Anterior cingulate cortex (tissue), 58 donors: ENCODE measurements at places on chromosomes 12 and 14.
A peak's percentile ranks its signal among the peaks of the same experiment; 100 is the strongest.

DNA sequence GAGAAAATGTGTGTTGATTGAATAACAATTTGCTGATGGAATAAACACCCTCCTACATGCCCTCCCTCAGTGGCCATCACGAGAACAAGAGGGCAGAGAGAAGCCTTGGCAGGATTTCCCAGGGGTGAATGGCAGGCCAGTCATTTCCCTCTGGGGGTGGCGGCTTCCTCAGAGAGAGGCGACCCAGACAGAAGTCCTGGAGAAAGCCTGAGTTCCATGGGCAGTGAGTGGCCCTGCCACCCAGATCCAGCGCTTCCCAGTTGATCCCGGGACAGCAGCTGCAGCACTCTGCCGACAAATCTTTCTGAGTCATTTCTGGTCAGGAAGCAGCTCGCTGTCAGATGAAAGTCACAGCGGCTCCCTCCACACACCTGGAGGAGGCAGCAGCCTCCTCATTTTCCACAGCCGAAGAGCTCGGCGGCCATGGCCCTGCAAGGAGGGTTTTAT, 123.0 kb downstream of the SCARB1 start:
- DNase-seq, result no peak

GRCh38 chr14:86756521-86757190, 1226.7 kb downstream of the FLRT2 start:
- DNase-seq, result no peak

GRCh38 chr14:30921305-30921704, 46.9 kb downstream of the COCH start:
- no peak for DNase-seq

DNA sequence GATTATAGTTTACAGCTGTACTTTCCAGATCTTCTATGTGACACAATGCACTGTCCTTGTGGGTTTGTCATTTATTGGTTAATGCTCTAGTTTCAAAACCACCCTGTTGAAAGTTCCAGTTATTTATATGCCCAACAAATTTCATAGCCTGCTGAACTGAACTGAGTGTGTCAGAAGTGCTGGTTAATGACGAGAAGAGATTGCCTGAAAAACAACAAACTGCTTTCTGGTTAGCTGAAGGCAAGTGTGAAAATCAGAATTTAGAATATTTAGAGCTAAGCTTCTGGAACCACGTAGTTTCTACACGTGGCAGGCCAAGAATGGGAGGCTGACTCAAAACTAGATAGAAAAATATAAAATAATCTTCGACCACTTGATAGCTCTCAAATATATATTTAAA, 19.1 kb upstream of the RIN3 start:
- no peak for DNase-seq

GRCh38 chr12:49642370-49642802, 19.0 kb downstream of the PRPF40B start:
- no peak for DNase-seq

DNA sequence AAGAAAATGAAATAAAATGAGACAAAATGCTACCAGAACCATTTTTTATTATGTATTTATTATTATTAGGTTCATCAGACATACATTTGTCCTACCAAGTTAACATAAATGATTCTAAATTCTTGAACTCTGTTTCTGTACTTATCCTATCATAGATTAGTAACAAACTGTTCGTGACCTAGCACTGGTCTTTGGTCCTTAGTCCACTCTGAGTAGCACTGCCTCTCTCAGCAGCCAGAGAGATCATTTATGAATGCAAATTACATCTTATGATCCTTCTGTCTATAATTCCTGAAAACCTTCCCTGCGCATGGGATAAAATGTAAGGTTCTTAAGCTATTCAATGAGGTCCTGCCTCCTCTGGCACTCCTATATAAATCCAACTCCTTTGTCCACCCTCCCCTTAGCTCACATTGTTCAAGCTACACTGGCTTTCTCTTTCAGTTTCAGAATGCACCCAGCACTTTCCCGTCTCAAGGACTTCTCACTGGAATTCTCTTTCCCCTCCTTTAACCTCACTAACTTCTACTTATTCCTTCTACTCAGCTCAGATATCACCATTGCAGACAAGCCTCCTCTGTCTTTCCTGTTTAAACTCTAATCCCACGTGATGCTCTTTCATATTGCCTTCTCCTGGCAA, 17.1 kb downstream of the PDZRN4 start:
- DNase-seq, result no peak

GRCh38 chr12:97482143-97482693, 19.6 kb downstream of the RMST start:
- DNase-seq, result no peak

DNA sequence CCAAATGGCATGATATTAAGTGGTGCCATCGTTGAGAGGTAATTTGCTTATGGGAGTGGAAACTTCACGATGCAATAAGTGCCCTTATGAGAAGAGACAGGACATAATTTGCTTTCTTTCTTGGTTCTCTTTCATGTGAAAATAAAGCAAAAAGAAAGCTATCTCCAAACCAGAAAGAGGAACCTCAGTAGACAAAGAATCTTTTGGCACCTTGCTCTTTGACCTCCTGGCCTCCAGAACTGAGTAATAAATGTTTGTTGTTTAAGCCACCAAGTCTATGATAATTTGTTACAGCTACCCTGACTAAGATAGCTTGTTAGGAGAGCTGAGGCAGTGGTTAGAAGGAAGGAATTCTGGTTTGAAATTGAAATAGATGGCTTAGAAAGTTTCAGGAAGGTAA, 39.6 kb downstream of the CCER1 start:
- DNase-seq, result no peak

DNA sequence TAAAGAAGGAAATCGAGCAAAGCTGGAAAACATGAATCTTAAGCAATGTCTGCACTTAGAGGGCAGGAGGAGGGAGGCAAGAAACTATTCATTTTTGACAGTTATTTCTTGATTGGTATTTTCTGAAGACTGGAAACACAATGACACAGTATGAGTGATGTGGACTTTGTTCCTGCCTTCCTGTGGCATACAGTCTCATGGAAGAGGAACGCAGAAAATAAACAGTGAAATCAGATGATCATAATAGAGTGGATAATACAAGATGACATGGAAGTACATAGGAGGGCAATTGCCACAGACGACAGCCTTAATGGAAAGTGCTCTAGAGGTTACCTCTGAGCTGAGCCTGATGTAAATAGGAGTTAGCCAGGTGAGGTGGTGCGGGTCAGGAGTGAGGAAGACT, 140.4 kb upstream of the MAX start:
- DNase-seq, result no peak

DNA sequence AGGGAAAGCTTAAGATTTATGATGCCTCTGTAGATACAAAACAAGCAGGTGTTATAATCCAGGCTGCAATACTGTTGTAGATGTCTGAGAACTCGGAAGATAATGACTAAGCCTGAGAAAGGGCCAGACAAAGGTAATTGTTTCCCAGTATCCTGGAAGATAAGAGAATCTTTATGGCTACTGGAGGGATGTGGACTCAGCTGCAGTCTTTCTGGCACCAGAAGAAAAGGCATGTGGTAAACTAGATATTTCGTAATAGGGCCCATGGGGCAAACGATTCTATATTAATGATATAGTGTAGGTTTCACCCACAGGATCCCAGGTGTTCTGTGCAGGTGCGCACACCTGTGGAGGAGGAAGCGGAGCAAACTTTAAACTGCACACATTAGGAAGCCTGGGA, 9.2 kb upstream of the APOLD1 start:
- no peak for DNase-seq

GRCh38 chr14:58783792-58784511, 146.2 kb downstream of the DACT1 start:
- DNase-seq, result no peak

GRCh38 chr14:71539650-71540285, 392.5 kb upstream of the RGS6 start:
- DNase-seq, result peak; percentile 17

- DNase-seq, result no peak
Measured at GRCh38 chr14:98694541-98694940, 577.5 kb downstream of the BCL11B start.

DNA sequence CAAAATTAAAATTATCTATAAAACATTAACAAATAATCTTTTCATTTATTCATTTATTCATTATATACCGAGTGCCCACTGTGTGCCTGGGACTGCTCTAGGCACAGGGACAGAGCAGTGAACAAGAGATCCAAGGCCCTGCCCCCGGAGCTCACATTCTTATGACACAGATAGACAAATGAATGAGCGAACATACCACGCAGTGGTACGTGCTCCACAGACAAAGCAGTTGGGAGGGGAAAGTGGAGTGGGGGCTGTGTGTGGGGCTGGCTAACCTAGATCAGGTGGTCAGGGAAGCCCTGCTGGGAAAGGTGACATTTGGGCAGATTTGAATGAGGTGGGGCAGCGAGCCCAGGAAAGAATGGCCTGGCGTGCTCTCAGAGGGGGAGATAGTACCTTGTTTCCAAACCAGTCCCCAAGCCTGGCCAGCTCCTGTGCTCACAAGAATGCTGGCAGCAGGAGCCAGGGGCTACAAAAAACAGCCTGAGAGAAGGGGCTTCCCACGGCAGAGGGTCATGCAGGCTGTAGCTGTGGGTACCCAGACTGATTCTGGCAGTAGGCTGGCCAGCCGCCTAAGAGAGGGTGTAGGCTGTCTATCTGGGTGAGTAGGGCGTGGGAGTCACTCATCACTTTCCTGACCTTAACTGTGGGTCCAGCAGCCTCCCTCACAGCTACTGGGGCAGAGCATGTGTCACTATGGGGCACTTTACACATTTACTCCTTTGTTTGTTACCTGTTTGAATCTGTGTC, 57.8 kb upstream of the ACTN1 start:
- no peak for DNase-seq

GRCh38 chr12:178829-179109, 35.2 kb downstream of the SLC6A12 start:
- DNase-seq, result no peak

- DNase-seq, result no peak
Measured at GRCh38 chr12:56978397-56979138, 21.2 kb upstream of the RDH16 start.

DNA sequence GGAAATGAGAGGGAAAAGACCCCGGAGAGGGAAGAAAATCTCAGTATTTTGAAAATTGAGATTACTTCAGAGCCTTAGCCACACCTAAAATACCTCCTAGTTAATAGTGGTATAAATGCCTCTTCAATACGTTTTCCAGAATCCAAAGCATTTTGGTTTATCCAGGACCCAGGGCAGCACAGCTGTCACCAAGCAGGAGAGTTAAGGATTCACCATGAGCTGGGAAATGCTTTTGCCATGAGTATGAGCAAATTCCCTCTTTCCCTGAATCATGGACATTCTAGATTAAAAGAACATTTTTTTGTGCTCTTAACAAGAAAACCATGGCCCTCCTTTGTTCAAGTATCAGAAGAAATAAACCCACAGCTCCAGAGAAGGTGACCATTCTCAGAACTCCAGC, 21.8 kb upstream of the RTRAF start:
- DNase-seq, result no peak

DNA sequence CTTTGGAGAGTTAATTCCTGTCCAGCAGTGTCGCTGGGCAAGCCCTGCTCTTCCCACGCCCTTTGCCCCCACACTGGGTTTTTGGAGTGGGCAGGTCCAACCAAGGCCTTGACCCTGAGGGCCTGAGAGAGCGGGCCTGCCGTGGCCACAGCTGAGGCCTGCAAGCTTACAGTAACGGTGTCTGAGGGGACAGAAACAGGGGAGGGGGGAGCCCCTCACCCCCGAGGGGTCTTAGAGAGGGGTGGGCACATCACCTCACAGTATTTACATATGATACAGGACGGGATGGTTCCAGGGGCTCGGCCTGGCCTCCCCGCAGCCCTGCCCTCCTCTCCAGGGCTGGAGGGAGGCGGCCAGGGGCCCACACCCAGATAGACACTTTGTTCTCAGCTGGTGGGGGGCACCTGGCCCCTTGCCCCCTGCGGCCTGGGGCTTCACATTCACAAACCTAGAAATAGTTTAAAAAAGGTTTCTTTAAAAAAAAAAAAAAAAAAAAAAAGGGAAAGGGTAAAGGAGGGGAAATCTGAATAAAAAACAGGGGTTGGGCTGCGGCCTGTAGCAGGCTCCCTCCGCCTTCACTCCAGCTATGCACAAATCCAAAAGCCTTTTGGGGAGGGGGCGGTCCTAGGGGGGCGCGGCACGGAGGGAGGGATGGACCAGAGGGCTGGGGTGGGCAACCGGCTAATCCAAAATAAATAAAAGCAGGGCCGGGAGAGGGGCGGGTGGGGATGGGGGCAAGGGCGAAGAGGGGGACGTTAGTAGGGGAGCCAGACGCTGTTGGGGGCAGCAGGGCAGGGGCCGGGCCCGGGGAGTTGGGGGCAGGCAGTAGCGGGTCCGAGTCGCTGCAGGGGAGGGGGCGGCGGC, 14.8 kb upstream of the PLA2G1B start:
- DNase-seq, result no peak

- DNase-seq, result no peak
Measured at GRCh38 chr14:28515571-28515970, 251.0 kb upstream of the FOXG1 start.

DNA sequence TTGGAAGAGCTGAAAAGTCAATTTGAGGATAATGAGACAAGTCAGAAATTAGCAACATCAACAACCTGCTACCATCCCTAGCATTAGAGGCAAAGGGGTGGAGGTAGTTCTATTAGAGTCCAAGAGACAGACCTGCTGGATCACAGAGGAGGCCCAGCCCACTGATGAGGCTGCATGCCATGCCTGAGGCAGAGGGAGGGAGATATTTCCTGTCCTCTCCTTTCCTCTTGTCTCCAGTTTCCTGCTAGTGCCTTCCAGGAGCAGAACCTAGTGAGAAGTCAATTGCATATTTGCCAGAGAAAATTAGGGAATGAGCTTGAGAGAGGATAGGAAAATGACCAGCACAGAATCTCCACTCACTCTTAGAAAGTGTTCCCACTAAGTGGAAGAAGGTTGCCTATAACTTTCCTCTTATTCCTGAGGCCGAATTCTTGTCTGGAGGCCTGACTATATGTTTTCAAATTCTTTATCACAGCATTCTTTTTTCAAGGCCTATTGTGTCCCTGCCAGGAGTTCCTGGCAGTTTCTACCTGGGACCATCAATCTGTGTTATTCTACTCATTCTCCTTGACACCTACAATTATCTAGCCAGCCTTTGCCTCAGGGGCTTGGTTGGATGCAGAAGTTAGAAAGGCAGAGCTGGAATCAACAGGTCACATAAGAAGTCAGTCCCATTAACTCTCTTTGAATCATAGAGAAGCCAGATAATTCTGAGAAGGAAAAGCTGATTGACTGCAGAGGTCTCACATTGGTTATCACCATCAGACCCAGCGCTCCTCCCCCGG, 121.9 kb downstream of the EMP1 start:
- no peak for DNase-seq

- no peak for DNase-seq
Measured at GRCh38 chr14:96062506-96062905, 23.3 kb downstream of the C14orf132 start.

- no peak for DNase-seq
Measured at GRCh38 chr12:24441458-24441857, 492.0 kb upstream of the SOX5 start.

DNA sequence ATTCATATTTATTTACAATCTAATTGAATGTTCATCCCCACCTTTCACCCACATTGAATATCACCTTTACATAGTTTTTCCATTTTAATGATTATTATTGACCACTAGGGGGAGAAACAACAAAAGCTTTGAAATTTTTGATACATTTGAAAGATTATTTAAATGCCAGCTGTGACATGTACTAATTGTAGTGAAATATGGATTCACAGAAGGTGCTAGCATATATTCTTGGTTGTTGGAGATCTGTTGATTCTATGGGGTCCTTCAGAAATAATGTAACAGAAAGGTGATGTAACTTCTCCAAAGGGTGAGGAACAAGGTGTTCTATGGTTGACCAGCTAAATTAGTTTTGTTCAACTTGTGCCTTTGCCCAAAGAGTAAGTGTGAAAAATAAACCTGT, 22.4 kb upstream of the GPR33 start:
- DNase-seq, result no peak

GRCh38 chr12:19301223-19301622, 138.1 kb upstream of the AEBP2 start:
- no peak for DNase-seq

GRCh38 chr12:26272851-26273250, 77.5 kb downstream of the SSPN start:
- DNase-seq, result no peak
